Stimulated activated CD4-positive, alpha-beta T cell treated with anti-CD3 and anti-CD28 coated beads, Interleukin-1b, Interleukin-23, amount 100 ng/mL, for 24 hours (primary cell): ENCODE measurements at places on chromosomes 4 and X.

DNA sequence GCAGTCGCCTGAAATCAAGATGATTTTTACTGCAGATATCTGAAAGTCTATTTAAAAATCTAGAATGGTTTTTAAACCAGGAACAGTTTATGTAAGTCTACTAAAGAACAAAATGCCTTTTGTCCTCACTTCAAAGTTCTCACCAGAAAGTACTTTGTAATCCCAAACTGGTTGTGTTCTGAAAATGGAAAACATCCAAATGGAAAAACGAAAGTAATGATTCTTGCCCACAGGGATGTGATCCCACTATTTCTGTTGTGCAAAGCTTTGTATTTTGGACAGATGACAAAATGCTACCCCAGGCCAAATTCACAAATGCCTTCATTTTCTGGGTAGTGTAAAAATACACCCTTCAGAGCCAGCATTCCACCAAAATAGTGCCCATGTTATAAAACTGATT is 265.5 kb upstream of the FTHL17 start:
- no peak for DNase-seq

DNA sequence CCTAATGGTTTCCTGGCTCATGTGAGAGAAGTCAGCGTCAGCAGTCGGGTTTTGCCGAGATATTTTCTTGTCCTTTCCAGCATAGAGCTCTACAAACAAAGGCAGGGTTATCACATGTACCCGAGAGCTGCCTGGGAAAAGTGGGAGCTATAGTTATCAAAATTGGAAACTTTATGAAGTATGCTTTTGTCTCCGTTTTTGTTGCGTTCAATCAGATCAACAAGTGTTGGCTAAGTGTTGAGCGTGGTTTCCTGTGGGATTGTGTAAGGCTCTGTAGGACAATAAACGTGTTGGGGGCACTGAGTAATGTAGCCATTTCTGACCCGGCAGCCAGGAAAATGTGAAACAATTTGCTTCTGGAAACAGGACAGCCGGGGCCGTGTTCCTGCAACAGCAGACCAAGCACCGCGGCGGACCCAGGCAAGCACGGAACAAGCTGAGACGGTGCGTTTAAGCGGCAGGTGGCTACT is at the start of gene BMX:
BMX (plus strand) TSS at position 311 of the 470 bp plus-strand sequence. CDS start 7,547 bp downstream, outside the sequence.
- DNase-seq, result no peak

DNA sequence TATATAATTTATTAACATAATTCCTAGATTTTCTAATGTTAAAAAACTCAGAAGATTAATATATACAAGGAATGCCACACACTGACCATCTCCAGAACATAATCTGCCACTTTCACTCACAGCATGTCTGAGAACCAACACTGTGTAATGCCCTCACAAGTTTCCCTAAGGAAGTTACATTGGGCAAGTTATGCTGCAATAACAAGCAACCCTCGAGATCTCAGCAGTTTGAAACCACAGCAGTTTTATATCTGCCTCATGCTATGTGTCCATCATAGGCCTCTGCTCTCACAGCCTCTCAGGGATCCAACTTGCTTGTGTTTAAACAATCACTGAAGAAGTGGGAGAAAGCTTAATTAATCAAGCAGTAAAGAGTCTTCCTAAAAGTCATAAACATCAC is 250.0 kb upstream of the SLC7A11 start:
- no peak for DNase-seq

- no peak for DNase-seq
These were observed 196.4 kb downstream of the LRBA start for GRCh38 chr4:150818661-150819060.

- no peak for DNase-seq
These were observed 803.9 kb upstream of the PCDH10 start for GRCh38 chr4:132344924-132345828.

DNA sequence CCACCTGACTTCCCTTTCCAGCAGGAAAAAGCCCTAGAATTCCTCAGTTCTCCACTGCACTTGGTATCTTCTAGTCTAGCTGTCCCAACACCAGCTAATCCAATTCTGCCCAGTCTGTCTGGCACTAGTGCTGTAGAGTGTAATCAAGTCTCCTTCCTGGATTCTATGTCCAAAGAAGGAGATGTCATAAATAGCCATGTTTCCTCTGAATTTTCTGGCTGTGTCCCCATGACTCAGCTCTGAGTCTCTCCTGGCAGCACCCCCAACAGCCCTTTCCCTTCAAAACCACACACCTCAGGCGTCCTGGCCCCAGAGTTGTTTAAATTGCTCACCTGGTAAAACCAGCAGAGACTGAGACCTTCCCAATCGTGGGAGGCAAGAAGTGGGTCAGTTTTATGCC is 197.2 kb downstream of the GRXCR1 start:
- DNase-seq, result no peak

DNA sequence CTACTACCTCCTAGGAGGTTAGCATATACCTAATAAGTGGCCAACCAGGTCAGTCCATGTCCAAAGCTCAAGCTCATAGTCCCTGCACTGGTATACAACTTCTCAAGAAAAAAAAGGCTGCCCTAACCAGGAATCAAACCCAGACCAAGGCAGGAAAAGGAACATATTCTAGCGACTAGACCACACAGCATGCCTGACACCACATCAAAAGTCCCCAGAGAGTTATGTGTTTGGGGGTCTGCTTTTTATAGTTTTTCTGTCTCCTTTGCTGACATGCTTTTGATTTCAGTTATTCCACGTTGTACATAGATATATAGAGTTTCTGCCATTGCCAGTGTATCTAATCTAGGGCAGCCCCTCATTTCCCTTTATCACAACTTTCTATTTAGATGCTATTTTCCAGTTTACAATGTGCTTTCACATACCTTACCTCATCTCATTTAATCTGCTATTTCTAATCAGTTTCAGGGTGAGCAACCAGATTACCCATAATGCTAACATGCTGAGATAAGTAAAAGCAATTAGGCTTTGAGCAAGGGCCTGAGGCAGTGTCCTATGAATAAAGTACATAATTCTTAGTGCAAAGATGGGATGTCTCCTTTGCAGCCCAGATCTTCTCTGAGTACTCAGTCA is 17.8 kb downstream of the ARHGEF6 start:
- DNase-seq, result no peak

DNA sequence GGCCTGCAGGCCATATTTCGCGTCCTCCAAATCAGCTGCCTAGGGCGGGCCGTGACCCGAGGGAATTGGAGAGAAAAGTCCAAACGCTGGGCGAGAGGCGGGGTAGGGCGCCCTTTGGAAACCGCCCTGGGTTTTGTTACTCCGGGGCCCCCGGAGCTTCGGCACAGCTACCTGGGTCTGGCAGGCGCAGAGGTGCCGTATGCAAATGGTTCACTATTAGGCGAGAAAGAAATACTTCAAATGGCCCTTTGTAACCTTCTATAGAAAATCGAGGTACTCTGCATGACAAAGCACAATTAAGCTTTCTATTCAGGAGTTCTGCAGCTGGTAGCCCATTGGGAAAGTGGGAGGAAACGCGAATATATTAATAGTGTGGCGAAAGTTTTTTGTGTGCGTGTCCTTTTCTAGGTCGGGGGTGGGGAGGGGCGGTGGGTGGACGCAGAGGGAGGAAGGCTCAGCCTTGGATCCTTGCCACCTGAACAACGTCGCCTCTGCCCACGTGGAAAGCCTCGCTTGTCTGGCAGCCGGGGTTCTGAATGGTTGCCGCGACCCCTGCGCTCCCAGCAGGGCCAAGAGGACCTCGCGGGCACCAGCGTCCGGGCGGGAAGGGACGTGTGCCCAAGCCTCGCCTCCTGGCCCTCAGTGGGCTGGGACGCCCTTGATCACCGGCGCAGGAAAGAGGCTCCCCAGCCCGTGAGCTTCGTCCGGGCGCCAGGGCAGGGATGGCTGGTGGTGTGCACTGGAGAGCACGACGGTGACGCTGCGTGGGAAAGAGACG is 9.5 kb downstream of the GSX2 start:
- no peak for DNase-seq

DNA sequence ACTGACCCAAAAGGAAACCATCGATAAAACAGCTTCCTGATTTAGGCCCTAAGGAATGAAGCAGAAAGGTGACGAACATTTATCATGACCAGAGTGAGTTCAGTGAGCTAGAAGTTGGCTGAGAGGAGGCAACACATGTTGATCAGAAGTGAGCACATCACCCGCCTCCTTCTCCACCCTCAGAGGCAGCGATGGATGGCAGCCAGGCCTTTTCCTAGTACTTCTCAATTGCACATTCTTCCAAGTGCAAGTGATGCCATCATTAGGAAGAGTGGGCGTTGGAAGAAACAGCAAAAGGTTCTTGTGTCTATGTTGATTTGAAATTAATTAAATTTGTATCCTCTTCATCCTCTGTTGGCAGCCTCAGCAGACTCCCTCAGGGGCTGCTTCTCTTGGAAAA is 51.7 kb downstream of the TMEM154 start:
- no peak for DNase-seq

DNA sequence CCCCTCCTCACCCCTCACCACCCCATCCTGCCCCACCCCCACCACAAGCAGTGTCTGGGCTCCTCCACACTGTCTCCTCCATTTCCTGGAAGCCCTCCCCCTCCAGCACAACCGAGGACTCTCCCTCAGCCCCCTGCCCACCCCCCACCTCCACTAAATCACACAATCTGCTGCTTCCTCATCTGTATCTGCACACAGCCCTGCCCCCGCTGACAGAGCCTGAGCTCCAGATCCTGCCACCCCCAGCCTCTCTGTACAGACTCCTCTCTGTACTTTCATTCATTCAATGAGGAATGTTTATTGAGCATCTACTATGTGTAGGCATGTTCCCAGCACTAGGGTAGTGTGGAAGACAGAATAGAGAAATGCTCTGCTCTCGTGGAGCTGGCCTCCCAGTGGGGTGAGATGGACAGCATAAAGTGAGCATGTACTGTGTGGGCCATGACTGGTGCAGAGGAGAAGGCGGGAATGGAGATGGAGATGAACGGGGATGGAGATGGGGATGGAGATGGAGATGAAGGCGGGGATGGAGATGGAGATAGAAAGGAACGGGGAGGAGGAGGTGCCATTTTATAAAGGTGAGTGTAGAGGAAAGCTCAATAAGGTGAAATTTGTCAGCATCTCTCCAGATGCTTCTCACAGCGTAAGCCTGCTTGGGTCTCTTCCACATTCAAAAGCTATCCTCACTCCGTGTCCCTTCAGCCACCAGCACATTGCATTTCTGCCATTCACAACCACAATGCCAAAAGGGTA is 2.5 kb upstream of the PPP2R2C start:
- no peak for DNase-seq

- DNase-seq, result no peak
These were observed 17.3 kb upstream of the TMEM185A start for GRCh38 chrX:149648932-149649331.

DNA sequence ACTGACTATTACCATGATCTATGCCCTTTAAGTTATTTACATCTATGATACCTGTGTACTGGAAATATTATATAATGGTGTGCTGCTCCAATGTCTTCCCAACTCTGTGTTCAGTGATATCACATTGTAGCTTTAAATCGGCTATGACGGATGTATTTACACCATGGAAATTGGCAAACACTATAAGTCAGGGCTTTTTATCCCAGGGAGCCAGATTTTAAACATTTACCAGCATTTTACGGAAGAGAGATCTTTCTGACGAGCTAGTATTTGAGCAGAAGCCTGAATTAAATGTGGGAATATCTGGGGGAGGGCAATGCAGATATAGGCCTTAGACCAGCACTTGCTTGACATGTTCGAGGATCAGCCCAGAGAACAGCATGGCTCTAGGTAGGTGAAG is 7.7 kb upstream of the PGM2 start:
- no peak for DNase-seq

DNA sequence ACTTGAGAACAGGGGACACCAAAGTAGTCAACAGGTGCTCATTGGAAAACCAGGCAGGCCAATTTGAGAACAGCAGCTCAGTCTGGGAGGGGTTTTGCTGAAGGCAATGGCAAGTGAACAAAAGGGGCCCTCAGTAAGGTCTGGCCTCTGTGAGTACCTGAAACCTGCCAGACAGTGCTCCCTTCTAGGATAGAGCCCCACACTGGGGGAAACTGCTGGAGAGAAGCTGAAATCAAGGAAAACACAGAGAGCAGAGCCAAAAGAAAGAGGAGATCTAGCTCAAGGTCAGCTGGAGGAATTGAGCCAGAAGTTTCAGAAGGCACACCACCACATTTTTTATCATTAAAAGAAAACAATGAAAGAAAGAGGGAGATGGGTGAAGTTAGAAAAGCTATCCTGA is 28.2 kb downstream of the PNMA6E start:
- DNase-seq, result no peak

DNA sequence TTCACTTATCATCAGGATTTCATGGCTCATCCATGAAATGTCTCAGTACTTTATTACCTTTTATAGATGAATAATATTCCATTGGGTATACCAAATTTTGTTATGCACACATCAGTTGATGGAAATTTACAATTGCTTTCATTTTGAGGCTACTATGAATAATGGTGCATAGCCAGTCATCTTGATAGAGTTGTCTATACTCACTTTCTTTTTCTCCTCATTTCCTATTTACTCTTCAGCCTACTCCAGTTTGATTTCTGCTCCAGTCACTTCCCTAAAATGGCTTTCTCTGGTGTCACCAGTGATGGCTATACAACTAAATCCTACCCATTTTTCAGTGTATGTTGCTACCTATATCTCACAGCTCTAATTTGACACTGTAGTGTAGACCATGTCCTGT is 743.5 kb upstream of the MAGEB2 start:
- DNase-seq, result no peak

GRCh38 chr4:35966566-35966965 is 277.7 kb downstream of the ARAP2 start:
- no peak for DNase-seq

DNA sequence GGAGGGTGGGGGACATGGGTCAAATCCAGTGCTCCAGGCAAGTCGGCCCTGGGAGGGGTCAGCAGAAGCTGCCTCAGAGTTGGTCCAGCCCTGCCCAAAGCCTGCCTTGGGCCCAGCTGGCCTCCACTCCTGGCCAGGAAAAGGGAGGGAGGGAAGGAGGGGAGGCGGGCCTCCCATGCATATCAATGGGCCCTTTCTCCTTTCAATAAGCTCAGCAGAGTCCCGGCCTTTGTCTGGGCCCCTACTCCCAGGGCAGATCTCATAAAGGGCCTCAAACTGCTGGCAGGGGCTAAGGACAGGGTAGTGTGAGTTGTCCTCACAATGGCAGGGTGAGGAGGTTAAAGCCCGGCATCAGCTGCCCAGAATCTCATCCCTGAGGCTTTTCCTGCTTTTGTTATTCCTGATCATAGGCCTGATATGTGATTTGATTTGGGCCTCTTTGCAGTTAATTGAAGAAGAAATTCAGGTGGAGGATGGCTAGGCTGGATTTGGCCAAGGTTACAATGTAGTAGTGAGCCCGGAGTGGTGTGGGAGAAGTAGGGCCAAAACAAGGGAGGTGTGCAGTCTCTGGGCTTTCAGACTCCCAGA is 121.1 kb upstream of the ATP6AP2 start:
- DNase-seq, result no peak
